Placental pericyte (primary cell): ENCODE measurements at places on chromosomes 6 and 20. TPM values are rescaled to one million over a fixed set of nuclear protein-coding genes. Genes with fewer than 3 reads are reported as not detected.

The C20orf144 gene
- 0.14 and 0.22 TPM in 2 replicates for total RNA-seq

The PSMG4 gene
- 13.1 and 21.0 TPM in 2 replicates for total RNA-seq

The OR2H2 gene
- not detected in 2 replicates for total RNA-seq

The PXDC1 gene
- total RNA-seq = 65.0 and 86.7 TPM in 2 replicates

The GSTA4 gene
- 9.9 and 14.7 TPM in 2 replicates for total RNA-seq

The KCNQ2 gene
- total RNA-seq = not detected in 2 replicates

The SPATS1 gene
- 0.14 TPM in 1 of 2 replicates, not detected in the other for total RNA-seq
